RPMI7951 (cell line): ENCODE measurements at places on chromosomes 1 and 21.

DNA sequence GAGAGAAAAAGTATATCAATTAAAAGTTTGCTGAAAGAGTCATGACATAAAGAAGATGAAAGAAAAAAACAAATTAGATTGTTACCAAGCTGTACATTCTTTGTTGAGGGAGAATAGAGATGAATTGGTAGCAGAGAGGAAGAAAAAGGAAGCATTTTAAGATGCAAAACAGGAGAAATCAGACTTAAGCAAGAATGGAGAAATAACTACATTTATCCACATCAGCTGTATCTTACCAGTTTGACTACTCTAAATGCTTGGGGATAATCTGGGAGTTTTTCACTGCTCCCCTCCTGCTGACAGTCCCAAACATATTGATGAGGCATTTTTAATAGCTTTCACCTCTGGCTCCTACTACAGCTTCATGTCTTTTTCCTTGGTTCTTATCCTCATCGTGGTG is 16.8 kb upstream of the PTPRC start:
- no peak for DNase-seq

GRCh38 chr21:40054403-40054802 is 187.2 kb downstream of the PCP4 start:
- no peak for DNase-seq

DNA sequence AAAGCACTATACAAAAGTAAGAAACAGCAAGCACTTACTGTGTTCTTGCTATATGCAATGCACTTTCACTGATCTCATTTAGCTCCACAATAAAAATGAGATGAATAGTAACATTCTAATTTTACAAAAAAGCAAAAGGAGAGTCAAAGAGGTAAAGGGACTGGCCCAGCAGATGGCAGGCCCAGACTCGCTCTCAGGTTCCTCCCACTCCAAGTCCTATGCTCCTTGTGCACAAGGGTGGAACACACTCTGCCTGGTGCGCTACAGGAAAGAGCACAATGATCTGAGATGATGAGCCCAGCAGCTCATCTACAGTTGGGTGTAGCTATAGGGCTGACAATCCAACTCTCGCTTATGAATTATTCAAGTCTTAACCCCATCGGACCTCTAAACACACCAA is 94.1 kb upstream of the LYST start:
- DNase-seq = no peak

- no peak for DNase-seq
These were observed 5.8 kb downstream of the OLIG1 start for GRCh38 chr21:33075596-33076195.

- no peak for DNase-seq
These were observed 79.7 kb downstream of the PDE9A start for GRCh38 chr21:42733037-42733627.

GRCh38 chr21:36396325-36396724 is 11.1 kb downstream of the CHAF1B start:
- DNase-seq = no peak
